ENCODE measurements at places on chromosomes 4 and X.

DNA sequence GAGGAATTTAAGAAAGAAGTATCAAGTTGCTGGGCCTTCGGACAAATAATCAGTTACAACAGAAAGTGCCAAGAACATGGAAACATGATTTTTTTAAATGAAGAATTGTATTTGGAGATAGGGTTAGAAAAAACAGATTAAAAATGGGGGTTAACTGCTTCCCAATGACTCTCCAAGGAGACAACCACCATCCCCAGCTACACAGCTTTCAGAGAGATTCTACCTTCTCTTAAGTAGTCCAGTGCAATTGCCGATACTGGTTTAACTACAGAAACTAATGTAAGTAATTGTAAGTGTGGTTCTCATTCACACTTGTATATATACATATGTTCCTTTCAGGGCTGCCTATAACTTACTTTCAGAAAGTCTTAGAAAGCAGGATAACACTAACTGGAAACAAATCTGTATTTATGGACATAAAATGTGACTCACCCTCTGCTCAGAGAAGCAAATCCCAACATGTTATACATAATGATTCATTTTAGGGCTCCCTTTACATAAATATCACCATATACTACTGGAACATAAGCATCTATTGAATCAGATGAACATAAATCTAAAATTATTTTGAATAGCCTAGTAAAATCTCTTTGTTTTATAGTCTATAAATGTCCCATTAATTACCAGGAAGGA is 248.9 kb upstream of the UGT8 start:
- no peak for DNase-seq

DNA sequence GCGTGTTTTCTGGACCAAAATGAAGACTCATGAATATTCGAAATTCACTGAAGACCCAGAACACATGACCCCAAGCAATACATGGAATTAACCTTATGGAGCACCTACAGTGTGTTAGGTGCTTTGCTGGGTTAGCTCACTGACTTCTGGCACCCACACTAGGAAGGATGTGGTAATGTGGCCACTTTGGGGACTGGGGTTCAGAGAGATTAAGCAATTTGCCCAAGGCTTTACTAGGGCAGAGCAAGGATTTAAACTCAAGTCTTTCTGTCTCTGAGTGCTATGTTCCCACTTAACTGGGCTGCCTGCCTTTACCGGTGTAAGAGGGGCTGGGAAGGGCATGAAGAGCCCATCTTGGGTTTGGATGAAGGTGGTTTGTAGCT is 162.0 kb upstream of the ATP6AP2 start:
- DNase-seq = no peak

GRCh38 chr4:5878359-5878758 is 14.5 kb downstream of the CRMP1 start:
- no peak for DNase-seq

GRCh38 chrX:10050481-10050880 is 83.3 kb downstream of the CLDN34 start:
- DNase-seq = no peak

DNA sequence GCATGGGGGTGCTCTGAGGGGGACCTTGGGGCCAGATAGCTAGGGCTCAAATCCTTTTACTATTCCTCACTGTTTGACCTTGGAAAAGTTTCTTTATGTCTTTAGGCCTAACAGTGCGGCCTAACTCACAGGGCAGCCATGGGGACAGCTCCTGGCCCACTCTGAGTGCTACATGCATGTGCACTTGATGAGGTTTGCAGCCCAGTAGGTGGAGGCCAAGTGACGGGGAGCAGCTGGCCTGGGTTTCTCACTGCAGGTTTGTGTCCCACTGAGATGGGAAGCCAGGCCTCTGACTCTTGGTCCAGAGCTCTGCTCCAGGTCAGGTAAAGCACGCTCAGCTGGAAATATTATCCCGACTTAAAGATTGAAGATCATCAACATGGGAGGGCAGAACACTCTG is 102.8 kb downstream of the SLC2A9 start:
- DNase-seq = no peak

DNA sequence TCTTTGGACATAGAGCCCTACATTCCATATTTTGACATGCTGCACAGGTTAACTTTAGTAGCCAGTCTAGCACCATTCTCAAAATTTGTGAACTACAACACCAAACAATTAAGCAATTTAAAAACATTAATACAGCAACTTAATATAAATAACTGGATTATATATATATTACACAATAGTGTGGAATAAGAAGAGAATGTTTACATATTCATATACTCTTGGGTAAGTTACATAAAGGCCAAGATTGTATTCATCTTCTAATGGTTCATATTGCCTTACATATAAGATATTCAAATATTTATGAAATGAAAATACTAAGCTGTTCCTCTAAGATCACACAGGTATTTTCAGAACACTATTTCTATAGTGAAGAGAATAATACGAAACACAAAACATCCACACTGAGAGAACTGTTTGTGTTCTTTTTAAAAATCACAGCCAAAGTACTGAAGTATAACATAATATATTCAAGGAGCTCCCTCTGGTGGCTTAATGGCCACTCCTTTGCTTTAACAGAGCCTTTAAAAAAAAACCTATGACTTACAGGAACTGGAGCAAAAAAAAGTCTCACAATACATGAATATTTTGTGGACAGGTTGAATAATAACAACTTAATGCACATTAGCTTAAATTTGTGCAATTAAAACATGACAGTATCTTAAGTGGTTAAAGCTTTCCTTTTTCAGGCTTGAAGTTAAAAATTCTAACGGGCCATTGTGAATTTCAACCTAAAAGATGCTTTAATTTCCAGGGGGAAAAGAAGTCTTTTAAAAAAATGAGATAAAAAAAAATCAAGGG is 46.2 kb downstream of the NEK1 start:
- DNase-seq = peak; percentile 60

- no peak for DNase-seq
Measured at GRCh38 chr4:38957893-38958292, 74.3 kb downstream of the TMEM156 start.

GRCh38 chrX:64321507-64321906 is 73.7 kb downstream of the MTMR8 start:
- no peak for DNase-seq

DNA sequence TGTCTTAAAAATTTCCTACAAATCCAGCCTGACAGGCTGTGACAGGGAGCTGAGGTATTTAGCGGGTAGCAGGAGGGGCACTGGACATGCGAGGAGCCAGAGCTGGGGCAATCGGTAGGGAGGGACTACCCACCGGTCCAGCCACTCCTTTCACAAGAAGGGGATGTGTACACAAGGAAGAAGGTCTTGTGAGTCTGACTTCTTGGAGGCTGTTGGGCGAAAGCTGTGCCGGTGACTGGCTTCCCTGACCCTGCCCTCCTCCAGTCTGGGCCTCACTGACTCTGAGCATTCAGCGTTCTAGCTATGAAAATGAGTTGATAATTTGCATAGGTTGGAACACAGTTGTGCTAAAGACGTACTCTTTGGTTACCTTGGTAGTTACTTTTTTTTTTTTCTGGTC is 12.7 kb upstream of the CXCL8 start:
- peak; percentile 73 for DNase-seq

DNA sequence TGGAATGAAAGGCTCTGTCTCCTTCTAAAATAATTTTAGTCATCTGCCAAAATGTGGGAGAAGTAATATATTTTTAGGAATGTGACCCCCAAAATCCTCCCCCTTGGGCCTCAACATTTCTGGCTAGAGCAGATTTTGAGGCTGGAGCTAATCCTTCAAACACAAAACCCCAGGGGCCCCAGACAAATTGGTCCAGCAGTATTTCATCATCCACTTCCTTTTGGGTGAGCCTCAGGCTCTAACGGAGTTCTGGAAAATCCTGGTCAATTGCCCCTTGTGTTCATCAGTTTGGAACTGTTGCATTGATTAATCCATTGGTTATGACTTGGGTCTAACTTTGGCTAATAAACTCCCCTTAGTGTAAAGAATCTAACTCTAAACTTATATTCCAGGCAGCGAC is 67.4 kb upstream of the PCDH19 start:
- no peak for DNase-seq

DNA sequence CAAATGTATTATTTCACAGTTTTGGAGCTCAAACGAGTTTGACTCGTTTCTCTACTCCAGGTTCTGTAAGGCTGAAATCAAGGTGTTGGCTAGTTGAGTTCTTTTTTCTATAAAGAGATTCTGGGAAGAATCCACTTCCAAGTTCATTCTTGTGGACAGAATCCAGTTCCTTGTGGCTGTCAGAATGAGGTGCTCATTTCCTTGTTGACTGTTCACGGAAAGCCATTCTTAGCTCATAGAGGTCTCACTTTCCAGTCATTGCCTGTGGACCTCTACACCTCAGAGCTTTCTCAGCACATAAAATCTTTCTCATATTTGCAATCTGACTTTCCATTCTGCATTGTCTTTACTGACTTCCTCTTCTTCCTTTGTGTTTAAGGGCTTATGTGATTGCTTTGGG is 62.9 kb downstream of the SYTL5 start:
- no peak for DNase-seq

- DNase-seq = no peak
Measured at GRCh38 chrX:79080141-79080540, 64.3 kb upstream of the GPR174 start.

GRCh38 chrX:119694601-119695534 is 1.9 kb upstream of the SEPTIN6 start:
- DNase-seq = no peak

DNA sequence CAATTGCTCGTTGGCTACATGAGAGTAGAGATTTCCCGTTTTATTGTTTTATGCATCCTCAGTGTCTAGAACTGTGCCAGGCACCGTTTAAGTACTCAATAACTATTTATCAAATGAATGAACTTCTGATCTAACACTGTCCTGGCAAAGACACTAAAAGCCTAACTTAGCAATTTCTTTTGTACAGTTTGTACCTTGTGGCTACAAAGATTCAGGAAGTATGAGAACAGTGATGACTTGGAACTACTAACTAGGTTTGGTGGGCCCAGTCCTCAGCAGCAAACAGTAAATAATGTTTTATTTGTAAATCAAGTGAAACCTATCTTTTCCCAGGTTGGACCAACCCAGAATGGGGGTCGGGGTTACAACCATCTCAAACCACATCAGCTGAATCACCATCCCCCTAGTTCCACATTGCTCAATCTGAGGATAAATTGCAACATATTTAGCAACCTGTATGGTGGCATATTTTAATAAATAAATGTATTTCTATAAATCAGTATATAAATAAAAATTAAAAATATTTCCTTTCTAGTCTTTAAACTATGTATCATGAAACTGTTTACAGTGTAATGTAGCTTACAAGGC is 12.3 kb upstream of the SCRG1 start:
- no peak for DNase-seq

GRCh38 chrX:73851014-73852009 is 288.3 kb downstream of the CHIC1 start:
- no peak for DNase-seq

DNA sequence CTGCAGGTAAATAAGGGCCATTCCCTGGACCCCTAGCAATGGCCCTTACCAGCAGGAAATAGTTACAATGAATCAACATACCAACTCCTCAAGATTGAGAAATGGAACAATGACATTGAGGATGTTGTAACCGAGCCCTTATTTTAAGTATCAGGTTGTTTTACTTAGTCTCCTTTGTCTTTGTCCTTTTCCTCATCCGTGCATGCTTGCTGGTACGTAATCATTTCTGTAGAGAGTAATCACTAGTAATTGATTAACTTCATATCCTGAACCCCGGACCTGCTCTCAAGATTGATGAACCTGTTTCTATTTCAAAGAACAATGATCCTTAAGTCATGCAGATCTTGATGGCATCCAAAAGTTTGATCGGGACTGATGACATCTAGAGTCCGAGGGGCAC is 98.6 kb upstream of the LANCL3 start:
- DNase-seq = no peak

GRCh38 chr4:26140150-26140898 is 180.5 kb upstream of the RBPJ start:
- no peak for DNase-seq

GRCh38 chr4:53919535-53919934 is 144.9 kb downstream of the CHIC2 start:
- peak; percentile 90 for DNase-seq

- DNase-seq = peak; percentile 62
Measured at GRCh38 chr4:107825072-107825824, 516 bp downstream of the SGMS2 start.

DNA sequence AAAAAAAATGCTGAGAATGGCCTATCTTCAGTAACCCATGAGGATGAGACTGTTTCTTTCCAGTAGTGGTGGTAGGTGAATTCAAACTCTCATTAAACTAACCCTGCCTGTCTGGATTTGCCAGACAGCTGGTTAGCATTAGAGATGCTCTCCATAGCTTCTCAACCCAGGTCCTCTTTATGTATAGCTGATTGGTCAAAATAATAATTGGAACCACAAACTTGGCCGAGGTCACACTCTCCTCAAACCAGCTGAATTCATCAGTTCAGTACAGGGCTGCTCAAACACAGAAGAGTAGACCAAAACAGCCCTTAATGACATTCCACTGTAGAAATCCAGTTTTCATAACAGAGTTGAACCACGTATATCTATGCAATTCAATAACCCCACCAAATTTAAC is 85.3 kb downstream of the HCCS start:
- no peak for DNase-seq

DNA sequence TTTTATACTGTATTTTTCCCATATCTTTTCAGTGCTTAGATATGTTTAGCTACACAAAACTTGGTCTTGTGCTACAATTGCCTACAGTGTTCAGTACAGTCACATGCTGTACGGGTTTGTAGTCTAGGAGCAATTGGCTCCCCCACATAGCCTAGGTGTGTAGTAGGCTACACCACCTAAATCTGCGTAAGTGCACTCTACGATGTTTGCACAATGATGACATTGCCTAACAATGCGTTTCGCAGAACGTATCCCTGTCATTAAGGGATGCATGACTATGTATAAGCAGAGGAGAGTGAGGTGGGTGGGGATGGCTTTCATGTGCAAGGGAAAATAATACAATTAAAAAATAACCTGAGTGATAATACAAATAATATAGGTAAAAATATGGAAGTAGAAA is 131.4 kb downstream of the GBA3 start:
- no peak for DNase-seq

GRCh38 chr4:123619326-123619725 is 222.7 kb downstream of the SPRY1 start:
- no peak for DNase-seq

DNA sequence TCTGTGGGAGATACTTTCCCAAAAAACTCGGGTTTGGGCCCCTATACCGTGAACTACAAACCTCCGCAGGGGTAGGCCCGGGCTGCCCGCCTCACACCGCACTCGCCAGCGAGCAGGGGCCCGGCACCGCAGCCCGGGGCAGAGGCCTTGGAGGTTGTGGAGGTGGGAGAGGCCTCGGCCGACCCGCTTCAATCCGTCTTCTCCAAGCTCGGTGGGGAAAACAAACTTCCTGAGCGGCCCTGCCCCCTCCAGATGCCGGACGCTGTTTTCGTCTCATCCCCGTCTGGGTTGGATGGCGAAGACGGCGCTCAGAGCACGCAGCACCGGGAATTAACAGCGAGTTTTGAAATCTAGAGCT is 442 bp upstream of the MCUB start:
- peak; percentile 45 for DNase-seq

Measured in suppressor macrophage treated with lipopolysaccharide for 1 hour (primary cell).